ENCODE measurements at places on chromosomes 2 and 18.

- no peak for DNase-seq
Measured at GRCh38 chr18:58962336-58962735, 97.7 kb downstream of the ZNF532 start.

DNA sequence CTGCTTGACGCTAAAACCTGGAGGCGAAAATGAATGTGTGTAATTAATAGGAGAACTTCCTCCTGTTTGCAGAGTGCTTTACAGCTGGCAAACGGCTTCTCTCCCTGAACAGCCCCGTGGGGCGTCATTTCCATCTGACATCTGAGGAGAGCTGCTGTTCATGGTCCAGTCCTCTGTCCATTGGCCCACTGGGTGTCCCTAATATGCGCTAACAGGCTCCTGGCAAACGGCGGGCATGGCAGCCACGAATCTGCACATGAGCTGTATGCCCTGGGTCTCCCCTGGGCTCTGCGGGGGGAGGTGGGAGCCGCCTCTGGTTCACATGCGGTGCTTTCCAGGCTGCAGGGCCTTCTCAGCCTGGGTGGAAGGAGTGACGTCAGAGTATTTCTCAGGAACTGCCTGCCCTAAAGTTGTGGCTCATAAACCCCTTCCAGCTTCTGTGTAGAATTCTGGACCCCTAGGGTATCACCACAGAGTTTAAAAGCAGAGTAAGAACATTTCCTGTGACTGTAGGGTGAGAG lies 73.2 kb downstream of the LRRFIP1 start:
- peak; percentile 50 for DNase-seq

DNA sequence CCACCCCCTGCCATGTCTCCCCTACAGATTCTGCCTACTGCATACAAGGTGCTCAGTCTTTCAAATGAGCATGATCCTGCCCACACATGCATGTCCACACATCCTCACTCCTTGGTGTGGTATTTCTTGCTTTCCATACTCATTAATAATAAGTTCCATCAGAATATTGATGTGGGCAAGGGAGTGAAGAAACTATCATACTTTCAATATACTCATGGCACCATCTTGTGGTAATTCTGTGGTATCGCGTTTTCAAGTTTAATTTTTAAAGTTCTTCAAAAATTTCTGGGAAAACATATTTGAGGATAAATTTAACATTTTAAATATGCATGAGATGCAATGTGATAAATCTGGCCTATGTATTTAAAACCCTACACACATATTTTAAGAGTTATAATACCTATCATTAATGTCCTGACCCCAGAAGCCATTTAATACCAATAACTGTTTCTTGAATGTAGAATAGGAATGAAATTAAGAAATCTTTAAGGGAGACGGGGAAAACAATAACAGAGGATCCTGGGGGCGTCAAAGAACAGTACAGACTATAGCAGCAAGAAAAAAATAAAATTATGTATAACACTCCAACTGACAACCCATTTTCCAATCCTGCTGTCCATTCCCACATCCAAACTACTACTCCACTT lies 110.1 kb downstream of the ZNF385B start:
- DNase-seq, result no peak

GRCh38 chr2:15177103-15177502 lies 384.0 kb downstream of the NBAS start:
- no peak for DNase-seq

GRCh38 chr2:143034292-143035074 lies 94.7 kb upstream of the ARHGAP15 start:
- DNase-seq, result no peak

DNA sequence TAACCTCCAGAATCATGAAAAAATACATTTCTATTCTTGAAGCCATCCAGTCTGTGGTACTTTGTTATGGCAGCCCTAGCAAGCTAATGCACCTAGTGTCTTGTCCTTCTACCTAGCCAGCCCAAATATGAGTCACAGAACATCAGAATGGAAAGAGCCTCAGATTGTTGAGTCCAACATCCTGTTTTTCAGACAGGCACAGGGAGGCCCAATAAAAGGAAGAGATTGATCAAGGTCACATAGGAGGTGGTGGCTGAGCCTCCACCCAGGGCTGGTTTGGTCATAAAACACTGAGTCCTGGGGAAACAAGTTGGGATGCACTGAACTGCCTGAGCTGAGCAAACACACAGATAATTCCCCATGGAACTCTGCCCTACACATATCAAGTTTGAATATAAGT lies 195.5 kb downstream of the TTC32 start:
- no peak for DNase-seq

DNA sequence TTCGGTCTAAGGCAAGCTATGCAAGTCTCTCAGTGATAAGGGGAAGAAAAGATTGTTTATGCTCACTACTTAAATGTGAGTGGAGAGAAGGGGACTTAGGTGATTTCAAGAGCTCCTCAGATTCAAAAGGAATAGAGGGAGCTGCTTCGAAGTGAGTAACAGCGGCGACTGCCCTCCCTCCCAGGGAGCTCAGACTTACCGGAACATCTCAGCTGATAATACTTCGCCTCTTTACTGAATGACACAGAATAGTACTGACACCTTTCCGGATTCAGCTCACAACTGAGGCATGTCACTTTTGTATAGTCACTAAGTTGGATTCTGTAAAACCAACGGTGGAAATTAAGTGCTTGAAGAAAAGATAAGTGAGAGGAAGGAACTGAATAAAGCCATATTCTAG lies 55.5 kb downstream of the DPP4 start:
- DNase-seq, result no peak

DNA sequence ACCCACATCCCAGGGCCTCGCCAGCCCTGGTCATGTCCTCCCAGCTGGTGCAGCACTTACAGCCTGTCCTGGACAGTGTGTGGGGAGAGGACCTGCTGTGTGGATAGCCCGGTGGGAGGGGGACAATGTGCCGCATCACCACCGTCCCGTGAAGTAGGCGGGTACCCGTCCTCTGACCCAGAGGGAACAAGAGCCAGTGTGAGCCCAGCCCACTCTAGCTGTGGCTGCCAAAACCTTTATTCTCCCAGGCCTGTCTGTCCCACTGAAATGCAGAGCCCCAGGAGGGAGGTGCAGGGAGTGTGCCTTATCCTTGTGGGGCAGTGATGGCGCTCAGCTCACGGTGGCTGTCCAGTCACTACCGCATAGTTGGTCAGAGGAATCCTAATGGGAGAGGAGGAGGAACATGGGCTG lies 1.7 kb downstream of the TRAF3IP1 start:
- no peak for DNase-seq

Measured in thoracic aorta (tissue), 2 donors.